ENCODE measurements at places on chromosomes 2 and 18.

GRCh38 chr2:207048416-207048815 lies 109.1 kb downstream of the CPO start:
- no peak for DNase-seq

GRCh38 chr2:119240311-119241204 lies 16.9 kb downstream of the STEAP3 start:
- no peak for DNase-seq

GRCh38 chr2:83595121-83595690 lies 863.9 kb downstream of the SUCLG1 start:
- DNase-seq, result no peak

DNA sequence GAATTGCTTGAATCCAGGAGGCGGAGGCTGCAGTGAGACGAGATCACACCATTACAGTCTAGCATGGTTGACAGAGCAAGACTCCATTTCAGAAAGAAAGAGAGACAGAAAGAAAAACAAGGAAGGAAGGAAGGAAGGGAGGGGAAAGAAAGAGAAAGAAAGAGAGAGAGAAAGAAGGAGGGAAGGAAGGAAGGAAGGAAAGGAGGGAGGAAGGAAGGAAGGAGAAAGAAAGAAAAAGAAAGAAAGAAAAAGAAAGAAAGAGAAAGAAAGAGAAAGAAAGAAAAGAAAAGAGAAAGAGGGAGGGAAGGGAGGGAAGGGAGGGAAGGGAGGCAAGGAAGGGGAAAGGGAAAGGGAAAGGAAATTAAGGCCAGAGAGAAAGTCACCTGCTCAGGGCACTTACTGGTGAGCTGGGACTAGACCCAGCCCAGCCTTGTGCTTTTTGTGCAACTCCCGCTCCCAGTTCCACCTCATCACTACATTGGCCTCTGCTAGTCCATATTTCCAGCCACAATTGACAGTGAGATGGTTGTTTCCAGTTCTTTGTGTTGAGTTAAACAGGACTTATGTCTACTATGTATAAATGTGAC lies 35.7 kb downstream of the MOGAT1 start:
- no peak for DNase-seq

DNA sequence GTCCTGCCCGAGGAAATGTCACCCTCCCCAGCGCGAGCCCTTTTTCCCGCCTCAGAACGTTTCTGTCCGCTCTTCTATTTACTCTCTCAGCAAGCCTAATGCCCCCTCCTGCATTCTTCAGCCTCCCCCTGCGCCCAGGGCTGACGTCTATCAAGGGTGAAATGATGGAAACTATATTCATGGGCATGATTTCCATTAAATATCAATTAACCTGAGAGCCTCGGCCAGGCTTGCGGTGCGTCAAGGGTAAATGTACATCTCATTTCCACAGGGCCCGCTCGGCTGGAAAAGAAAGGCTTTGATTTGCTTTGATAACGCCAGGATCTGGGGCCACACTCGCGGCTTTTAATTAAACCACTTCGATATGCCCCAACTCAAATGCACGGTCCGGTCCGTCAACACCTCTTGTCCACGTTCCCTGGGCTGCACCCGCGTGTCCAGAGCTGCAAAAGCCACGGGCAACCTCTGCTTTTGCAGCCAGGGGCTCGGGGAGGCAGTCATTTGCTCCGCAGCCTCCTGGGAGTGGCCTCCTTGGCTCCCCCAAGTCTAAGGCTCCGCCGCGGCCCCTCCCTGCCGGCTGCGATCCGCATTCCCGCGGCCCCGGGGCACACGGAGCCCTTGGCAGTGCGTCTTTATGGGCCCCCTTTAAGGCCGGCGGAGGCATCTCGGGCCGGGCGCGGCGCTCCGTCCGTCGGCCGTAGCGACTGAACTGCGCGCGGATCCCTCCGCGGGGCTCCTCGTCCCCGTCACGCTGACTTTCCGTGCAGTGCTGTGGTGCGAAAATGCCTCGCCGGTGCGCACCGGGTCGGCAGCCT lies at the start of gene HOXD8:
Gene HOXD8 (plus strand): TSS at position 724 of the 815 bp plus-strand sequence. CDS start 662 bp downstream, outside the sequence.
- no peak for DNase-seq

GRCh38 chr2:162840598-162841246 lies 2.2 kb upstream of the KCNH7 start:
- no peak for DNase-seq

DNA sequence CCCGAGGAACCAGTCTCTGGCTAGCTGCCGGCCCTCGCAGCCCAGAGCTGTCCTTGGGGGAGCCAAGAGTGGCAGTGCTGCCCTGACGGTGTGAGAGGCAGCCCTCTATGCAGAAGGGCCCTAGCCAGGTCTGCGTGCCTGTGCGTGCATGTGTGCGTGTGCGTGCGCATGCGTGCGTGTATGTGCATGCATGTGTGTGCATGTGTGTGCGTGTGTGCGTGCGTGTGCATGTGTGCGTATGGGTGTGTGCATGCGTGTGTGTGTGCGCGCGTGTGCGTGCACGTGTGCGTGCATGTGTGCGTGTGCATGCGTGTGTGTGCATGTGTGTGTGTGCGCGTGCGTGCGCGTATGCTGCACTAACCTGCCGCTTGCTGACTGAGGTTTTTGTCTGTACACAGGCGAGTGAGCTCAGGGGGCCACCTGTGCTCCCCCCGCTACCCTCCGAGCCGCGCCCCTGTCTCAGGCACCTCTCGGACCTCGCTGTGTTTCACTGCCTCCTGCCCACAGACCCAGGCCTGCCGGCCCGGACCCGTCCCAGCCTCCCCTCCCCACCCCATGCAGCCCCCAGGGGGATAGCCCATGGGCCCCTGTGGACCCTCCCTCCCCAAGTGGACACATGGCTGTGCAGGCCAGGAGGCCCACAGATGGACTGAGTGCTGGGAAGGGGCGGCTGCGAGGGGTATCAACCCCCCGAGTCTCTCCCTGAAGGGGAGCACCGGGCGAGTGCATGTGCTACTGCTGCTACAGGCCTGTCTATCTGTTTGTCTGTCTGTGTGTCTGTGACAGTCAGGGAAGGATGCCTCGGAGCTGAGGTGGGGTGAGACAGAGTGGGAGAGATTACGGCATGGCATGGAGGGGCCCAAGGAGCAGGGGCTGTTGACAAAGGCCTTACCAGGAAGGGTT lies 31.3 kb downstream of the SPEG start:
- DNase-seq, result no peak

GRCh38 chr2:63673865-63674533 lies 85.2 kb downstream of the MDH1 start:
- no peak for DNase-seq

DNA sequence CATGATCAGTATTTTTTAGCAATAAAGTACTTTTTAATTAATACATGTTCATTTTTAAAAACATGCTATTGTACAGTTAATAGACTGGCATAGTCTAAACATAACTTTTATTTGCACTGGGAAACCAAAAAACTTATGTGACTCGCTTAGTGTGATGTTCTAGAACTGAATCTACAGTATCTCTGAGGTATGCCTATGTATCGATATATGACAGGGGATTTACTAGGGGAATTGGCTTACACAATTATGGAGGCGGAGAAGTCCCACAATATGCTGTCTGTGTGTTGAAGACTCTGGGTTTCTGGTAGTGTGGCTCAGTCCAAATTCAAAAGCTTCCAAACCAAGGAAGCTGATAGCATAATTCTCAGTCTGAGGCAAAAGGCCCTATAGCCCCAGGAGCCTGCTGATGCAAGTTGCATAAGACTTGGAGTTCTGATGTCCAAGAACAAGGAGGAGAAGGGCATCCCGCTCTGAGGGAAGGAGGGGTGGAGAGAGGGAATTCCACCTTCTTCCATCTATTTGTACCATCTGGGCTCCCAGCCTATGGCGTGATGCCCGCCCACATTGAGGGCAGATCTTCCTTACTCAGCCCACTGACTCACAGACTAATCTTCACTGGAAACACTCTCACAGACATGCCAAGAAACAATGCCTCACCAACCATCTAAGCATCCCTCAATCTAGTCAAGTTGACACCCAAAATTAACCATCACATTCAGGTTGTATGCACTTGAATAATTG lies 27.5 kb downstream of the ZNF638 start:
- no peak for DNase-seq

GRCh38 chr18:23825496-23825895 lies 136.2 kb downstream of the LAMA3 start:
- no peak for DNase-seq

GRCh38 chr2:24421668-24422067 lies 61.3 kb upstream of the ITSN2 start:
- DNase-seq, result peak; percentile 19

- no peak for DNase-seq
These were observed 11.1 kb downstream of the NR4A2 start for GRCh38 chr2:156321243-156321904.

- no peak for DNase-seq
These were observed 122.6 kb downstream of the WDSUB1 start for GRCh38 chr2:159163930-159164329.

- no peak for DNase-seq
These were observed 30.9 kb downstream of the CENPO start for GRCh38 chr2:24824071-24824588.

DNA sequence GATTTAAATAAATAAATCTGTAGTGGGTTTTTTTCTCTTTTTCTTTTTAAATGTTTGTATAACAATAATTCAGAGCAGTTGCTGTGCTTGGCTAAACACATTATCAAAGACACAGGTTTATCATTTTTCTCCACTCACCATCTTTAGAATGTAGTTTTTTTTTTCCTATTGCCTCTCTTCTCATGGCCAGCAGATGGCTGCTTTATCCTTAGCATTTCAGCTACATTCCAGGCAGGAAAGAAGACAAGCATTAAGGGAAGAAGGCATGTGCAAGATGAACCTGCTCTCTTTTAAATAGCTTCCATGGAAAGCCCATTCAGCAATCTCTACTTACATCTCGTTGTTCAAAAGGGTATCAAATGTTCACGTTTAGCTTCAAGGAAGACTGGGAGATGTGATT lies 42.6 kb downstream of the ARHGAP15 start:
- DNase-seq, result no peak

- no peak for DNase-seq
These were observed 93.0 kb downstream of the SETBP1 start for GRCh38 chr18:44773640-44774155.

DNA sequence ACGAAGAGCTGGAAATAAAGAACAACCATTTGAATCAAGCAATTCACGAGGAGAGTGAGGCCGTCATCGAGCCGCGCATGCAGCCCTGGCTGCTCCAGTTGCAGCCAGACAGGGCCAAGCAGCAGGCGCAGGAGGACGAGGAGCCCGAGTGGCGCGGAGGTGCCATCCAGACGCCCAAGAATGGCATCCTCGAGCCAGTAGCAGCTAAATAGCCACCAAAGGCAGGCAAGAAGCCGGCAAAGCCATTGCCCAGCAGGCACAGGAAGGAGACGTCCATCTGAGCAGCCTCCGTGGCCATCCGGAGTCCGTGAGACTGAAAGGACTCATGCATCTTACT lies 8.9 kb upstream of the CHST10 start:
- no peak for DNase-seq

DNA sequence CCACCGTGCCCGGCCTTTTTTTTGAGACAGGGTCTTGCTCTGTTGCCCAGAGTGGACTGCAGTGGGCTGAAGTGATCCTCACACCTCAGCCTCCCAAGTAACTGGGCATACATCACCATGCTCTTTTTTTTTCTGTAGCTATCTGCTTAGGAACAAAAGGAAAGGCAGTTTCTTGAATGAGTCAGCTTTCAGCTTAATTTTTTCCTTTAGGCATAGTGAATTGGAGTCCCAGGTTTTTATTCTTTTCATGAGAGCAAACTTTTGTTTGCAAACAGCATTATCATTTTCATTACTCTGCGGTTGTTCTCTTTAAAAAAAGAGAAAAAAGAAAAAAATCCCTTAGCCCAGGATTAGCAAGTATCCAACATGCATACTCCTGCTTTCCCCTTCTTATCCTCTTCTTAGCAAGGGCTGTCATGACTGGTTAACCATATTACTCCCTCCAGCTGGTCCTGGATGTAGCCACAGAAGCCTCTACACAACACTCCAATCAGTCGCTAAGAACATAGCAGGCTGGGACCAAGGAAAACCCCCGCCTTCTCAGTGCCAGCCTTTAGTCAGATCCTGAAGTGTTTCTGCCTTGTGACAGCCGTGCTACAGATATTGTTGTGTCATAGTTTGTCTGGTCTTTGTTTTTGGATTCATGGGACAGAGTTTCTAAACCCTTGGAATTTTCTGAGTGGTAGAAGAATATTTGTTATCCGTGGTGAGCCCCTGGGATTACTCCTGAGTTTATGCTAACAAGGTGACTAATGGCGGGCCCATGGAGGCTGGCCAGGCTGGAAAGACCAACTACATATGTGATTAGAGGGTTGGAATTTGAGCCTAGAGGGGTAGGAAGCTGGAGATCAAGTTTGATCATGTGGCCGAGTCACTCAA lies 23.3 kb upstream of the ST3GAL5 start:
- DNase-seq, result no peak

- no peak for DNase-seq
These were observed 48.0 kb downstream of the CDK15 start for GRCh38 chr2:201854221-201854801.

DNA sequence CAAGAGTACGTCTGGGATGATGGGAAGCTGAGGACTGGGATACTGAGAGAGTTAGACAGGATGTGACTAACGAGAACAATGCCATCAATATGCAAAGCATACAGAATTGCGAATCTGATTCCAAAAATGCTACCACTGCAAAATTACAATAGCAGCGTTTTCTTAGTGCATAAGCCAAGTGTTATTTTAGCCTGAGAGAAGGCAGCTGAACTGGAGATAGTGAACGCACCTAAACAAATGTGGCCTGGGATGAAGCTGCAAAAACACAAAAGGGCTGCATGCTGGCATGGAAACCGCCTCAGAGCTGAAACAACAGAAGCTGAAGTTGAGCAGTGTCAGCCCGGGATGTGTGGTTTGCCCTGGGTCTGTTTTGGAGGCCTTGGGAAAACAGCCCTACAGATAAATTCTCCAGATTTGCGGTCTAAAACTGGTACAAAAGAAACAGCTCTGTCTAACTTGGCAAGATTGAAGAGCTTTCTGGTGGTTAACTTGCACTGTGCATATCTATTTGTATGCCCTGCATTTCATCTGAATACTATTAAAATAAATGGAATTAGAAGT lies 45.5 kb downstream of the LYPD6 start:
- DNase-seq, result no peak

DNA sequence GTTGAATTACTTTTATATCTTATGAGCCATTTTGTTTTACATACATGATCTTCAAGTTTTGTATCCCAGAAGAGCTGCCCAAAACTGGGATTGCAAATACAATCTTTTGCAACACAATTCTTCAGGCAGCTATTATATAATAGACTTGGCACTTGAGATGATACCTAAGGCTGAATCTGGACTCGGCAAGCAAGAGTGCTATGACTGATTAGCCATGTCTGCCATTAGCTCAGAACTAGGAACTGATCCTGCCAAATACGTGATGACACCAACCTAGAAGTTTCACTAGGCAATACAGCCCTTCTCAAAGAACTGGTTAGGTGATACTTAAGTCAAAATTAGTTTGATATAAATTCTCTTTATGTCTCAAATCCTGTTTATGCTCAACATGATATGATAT lies 619.6 kb downstream of the CPS1 start:
- no peak for DNase-seq

- DNase-seq, result no peak
These were observed 357.4 kb upstream of the ACVR2A start for GRCh38 chr2:147487286-147487977.

- no peak for DNase-seq
These were observed 203.7 kb upstream of the LYPD1 start for GRCh38 chr2:132873738-132874137.
